HFFc6 (cell line): ENCODE measurements at places on chromosomes 16 and 17.

GRCh38 chr16:4411684-4412083 lies 4.7 kb downstream of the CORO7 start:
- no peak for DNase-seq

GRCh38 chr16:48950184-48950583 lies 331.5 kb downstream of the CBLN1 start:
- DNase-seq, result no peak

DNA sequence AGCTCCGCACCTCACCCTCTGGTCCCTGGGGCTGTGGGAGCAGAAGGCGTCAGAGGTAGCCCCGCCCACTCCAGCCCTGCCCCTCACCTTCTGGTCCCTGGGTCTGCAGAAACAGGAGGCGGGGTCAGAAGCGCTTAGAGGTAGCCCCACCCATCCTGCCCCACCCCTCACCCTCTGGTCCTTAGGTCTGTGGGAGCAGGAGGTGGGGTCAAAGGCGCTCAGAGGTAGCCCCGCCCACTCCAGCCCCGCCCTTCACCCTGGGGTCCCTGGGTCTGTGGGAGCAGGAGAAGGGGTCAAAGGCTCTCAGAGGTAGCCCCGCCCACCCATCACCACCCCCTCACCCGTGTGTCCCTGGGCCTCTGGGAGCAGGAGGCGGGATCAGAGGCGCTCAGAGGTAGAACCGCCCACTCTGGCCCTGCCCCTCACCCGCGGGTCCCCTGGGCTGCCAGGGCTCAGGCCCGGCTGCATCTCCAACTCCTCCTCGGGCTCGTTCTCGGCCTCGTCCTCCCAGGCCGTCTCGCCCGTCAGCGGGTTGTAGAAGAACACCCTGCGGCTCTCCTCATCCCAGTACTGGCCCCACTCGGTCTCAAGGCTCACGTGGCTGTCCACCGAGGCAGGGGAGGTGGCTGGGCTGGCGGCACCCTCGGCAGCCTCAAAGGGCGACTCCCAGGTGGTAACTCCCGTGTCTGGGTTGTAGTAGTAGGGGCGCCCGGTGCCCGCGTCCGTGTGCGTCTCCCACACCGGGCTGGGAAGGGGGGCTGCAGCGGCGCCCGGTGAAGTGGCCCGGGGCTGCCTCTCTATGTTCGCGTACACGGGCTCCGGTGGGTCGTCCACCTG lies 27.2 kb downstream of the ARHGAP27 start:
- DNase-seq, result no peak

- no peak for DNase-seq
Observed at GRCh38 chr17:77548967-77549366, 408.2 kb downstream of the SEC14L1 start.

DNA sequence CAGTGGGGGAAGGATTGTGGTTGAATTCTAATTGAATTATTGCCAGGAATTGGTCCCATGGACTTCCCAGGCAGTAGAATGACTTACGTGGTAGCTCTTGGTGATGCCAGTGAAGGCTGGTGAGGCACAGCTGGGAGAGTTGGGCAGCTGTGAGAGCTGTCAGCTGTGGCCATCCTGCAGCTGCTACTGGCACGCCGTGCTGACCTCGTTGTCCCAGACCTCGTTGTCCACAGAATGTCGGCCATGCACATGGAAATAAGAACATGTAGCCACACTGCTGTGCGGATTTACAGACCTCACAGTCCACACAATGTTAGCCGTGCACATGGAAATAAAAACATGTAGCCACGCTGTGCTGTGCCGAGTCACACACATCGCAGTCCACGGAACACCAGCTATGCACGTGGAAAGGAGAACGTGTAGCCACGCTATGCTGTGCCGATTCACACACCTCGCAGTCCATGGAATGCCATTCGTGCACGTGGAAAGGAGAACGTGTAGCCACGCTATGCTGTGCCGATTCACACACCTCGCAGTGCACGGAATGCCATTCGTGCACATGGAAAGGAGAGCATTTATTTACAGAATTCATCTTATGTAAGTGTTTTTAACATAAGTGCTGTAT lies 59.2 kb downstream of the BANP start:
- no peak for DNase-seq

DNA sequence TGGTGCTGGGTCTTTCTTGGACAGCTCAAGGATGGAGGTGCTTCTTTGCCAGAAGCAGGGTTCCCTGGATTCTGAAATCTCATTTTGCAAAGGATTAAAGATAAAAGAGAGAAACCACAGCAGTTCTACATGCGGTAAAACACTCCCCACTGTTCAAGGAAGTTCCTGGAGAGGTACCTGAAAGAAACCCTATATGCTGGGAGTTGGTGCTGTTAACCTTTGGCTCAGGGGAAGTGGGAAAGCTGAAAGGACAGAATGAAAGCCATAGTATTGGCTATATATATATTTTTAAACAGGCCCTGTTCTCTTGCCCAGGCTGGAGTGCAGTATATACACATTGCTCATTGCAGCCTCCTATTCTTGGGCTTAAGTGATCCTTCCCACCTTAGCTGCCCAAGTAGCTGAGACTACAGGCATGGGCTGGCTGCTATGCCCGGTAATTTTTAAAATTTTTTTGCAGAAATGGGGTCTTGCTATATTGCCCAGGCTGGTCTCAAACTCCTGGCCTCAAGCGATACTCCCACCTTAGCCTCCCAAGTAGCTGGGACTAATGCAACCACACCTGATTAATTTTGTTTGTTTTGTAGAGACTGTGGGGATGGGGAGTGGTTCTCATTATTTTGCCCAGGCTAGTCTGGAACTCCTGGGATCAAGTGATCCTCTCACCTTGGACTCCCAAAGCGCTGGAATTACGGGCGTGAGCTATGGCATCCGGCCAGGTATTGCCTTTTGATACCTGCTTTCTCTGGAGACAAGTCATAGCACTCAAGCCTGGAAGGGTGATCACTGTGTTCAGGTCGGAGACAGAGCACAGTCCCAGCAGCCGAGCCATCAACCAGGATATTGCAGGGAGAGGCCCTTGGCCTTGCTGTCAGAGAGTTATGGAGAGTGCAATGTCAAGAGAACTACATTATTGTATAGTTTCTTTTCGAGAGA lies 55.2 kb downstream of the MSI2 start:
- DNase-seq, result no peak

DNA sequence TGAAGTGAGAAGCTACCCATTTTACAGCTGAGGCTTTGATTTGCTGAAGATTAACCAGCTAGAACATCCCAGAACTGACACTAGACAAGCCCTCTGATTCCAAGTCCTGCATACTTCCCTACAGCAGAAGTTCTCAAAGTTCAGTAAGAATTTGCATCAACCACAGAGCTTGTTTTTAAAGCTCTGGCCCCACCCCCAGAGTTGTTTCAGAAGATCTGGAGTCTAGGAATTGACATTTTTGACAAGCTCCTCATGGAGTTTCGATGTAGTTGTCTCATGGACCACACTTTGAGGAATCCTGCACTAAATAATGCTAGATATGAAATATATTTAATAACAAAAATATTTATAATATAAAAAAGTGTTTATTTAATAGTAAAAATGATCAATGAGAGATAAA lies 120.3 kb upstream of the ADAMTS18 start:
- DNase-seq, result no peak

DNA sequence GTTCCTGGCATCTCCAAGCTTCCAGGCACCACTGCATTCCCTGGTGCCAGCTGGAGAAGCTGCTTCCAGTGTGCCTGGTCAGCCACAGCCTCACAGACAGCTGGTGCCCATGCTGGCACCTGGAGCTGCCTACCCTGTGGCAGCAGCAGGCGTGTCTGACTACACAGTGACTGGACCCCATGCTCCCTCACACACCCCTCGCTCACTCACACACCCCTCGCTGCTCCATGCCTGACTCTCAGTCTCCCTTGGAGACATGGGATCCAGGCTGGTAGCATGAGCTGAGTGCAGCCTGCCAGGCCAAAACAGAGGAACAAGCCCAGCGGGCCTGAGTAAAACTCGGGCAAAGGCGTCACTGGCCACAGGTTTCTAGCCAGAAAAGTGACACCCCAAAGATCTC lies 59.1 kb upstream of the SMIM36 start:
- DNase-seq, result no peak

DNA sequence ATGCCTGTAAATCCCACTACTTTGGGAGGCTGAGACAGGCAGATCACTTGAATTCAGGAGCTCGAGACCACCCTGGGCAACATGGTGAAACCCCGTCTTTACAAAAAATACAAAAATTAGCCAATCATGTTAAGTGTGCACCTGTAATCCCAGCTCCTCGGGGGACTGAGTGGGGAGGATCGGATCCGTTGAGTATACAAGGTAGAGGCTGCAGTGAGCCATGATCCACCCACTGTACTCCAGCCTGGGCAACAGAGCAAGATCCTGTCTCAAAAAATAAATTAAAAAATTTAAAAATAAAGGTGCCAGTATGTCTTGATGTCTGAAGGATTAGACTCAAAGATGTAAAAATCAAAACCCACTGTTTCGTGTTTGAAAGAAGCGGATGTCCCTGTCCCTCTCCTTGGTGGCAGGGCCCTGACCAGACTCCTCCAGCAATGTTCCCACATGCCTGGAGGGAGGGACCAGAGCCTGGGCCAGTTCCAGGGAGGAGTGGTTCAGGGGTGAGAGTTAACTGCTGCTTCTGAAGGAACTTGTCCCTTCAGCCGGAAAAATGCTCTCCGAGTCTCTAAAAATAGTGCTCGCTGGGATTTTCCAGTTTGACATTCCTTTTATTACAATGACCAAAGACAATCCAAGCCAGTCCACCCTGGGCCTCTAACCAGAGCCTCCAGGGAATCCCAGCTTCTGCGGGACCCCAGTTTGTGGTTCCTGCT lies 9.4 kb upstream of the CMTM4 start:
- DNase-seq, result peak; percentile 22

DNA sequence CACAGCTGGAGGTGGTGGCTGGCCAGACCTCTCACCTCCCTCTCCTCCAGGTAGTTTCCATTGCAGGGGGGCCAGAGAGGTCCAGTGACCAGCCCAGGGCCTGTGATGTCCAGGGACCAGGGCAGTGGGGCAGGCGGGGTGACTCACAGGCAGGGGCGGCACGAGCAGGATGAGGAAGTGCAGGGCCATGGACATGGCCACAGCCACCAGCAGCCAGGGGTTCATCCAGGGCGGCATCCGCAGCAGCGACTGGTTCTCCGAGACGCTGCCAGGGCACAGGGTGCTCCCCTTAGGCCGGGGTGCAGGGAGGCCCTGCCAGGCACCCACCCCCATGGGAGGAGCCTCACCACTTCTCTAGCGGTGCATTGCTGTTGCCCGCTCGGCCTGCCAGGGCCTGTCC lies 12.9 kb upstream of the P2RX1 start:
- no peak for DNase-seq

- no peak for DNase-seq
Observed at GRCh38 chr17:80885947-80886582, 105.6 kb upstream of the CHMP6 start.

DNA sequence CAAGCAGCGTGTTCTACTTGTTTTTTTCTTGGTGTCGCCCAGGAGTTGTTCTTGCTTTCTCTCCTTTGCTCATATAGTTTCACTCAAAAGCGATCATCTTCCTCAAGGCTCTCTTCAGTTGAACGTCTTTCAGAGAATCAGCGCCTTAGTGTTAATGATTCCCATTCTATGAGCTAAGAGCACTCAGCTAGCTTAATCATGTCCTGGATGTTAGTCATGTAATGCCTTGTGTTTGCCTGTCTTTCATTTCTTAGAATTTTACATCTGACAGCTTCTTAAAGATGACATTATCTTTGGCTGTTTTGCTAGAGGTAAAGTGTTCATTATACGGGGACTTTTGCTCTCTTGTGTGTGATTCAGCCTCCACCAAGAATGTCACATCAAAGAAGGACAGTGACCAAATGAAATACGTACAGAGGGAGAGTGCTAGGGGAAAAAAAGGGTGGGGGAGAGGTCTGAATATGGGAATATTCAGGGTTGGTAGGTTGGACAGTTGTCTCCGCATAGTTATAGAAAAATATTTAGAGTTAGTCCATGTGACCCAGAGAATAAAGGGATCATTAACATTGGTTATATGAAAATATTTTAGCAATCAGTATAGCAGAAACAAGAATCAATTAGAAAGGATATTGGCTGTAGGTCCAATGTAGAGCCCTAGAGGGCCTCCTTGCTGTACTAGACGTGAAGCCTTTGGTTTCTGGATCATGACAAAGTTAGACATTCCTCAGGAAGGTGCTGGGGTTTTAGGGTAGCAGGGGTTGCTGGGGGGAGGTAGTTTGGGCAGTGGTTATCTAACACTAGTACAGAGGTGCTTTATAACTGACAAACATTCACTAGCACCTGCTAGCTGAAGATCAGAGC lies 31.9 kb upstream of the ANKFN1 start:
- DNase-seq, result no peak

DNA sequence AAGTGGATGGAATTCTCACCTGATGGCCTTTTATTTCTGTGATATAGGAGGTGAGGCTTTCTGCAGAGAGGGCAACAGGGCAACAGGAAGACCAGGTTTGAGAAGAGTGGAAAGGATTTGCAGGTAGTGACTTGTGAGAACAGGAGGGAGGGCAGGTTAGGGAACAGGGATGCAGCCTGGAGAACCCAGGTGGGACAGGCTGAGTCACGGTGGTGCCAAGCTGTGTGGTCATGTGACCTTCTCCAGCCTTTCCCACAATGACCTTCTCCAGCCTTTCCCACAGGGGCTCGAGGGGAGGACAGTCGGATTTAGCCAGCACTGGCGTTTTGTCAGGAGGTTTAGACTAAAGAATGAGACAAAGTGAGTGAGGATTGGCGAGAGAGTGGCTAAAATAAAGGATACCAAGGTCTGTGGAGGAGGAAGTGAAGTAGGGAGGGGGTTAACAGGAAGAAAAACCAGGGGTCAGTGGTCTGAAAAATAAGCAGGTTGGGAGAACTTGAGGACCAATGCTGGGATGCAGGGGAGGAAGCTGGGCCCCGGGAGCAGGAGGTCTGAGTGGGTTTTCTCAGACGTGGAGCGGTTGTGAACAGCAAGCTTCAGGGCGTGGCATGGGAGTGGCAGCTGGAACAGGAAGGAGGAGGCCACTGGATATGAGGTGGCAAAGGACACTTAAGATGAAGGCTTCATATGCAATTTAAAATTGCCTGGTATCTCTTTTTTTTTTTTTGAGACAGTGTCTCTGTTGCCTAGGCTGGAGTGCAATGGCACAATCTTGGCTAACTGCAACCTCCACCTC lies 37.7 kb downstream of the DNAH2 start:
- no peak for DNase-seq

DNA sequence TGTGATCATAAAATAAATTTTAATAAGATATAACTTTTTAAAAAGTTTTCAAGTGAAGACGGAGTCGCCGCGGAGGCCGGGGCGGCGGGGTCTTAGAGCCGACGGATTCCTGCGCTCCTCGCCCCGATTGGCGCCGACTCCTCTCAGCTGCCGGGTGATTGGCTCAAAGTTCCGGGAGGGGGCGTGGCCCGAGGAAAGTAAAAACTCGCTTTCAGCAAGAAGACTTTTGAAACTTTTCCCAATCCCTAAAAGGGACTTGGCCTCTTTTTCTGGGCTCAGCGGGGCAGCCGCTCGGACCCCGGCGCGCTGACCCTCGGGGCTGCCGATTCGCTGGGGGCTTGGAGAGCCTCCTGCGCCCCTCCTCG lies at the start of gene FOXC2:
FOXC2 (plus strand) TSS at position 229 of the 365 bp plus-strand sequence. CDS start 507 bp downstream, outside the sequence.
- DNase-seq, result peak; percentile 81

GRCh38 chr17:64145375-64145750 lies 15.4 kb upstream of the ERN1 start:
- no peak for DNase-seq

DNA sequence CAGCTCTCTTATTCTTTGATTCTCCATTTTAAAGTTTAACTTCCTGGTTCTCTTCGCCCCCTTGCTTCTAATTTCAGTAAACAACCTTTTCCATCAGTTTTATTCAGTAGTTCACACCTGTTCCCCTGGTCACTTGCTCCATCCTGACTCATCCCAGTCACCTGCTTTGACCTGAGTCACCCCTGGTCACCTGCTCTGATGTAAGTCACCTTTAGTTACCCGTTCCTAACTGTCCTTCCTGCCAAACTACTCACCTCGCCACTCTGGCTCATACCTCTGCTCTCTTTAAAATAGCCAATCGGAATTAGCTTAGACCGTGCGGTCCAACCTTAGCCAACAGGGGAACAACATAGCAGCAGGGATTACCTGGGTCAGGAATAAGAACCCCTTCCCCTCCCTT lies 4.7 kb upstream of the NLRC5 start:
- no peak for DNase-seq
